ENCODE measurements at places on chromosomes 7 and 10. TPM values are rescaled to one million over a fixed set of nuclear protein-coding genes. Genes with fewer than 3 reads are reported as not detected.

DNA sequence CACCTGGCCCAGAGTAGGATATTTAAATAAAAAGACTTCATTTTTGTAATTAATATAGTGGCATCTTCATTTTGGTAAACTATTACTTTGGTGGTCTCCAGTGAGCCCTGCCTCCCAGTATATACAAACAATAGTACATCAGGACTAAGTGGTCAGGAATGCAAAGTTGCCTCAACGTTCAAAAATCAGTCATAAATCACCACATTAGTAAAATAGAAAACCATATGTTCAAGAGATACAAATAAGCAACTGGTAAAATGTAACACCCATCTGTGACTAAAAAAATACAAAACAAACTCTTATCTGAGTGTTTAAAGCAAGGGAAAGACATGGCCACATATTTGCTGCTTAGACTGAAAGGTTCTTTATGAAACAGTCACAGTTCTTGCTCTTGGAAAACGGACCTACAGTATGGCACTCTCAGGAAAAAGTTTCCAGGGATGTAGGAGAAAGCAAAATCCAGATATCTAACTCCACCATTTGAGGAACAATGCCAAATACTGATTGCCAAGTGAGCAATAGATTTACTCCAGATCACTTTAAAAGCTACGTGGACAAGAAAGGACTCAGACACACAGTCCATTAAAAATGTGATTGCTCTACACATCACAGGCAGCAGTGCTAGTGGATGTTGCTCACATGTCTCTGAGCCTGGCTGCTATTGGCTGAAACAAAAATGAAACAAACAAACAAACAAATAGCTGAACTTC is 15.1 kb upstream of the RHOBTB1 start:
- H3K27me3 ChIP-seq: no peaks in the 10 kb centered on the region
- peaks cover 10% of the 10 kb centered on the region for H3K4me1 ChIP-seq
- H3K27ac ChIP-seq: no peak overlapping the region
- H3K36me3 ChIP-seq: no peaks in the 10 kb centered on the region
- no peak overlapping the region for H3K4me3 ChIP-seq

DNA sequence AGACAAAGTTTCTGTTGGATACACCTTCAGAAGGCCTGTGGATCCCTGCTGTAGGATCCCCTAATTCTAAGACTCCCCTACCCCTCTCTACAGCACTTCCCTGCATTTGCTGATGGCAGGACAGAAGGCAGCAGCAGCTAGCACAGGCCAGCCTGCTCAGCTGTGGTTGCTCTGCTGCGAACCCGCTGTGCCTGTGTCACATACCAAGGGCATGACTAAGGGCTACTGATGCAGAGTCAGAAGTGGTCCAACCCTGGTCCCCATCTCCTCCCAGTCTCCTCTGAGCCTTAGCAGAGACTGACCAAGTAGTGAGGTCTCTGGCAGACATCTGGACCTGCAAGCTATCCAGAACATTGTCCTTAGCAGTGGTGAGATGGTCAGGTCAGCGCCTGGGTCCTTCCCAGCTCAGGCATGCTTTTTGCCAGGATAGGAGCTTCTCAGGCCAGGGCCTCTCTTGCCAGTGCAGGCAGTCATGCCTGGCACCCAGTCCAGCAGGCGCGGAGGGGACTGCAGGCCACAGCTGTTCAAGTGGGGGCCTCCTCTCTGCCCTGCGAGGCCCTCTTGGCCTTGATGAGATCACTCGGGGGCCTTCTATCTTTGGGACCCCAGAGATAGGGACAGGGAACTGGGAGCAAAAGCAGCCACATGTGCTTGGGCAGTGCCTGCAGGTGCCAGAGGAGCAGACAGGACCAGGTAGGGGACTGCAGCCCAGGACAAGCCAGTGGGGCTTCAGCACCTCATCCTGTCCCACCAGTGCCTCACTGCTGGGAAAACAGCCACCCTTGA is 146.4 kb downstream of the ZNF248 start:
- no peak overlapping the region for H3K4me3 ChIP-seq
- no peak overlapping the region for H3K27ac ChIP-seq
- H3K4me1 ChIP-seq: no peaks in the 10 kb centered on the region
- H3K27me3 ChIP-seq: no peaks in the 10 kb centered on the region
- no peaks in the 10 kb centered on the region for H3K36me3 ChIP-seq

- no peaks in the 10 kb centered on the region for H3K27me3 ChIP-seq
- H3K27ac ChIP-seq: no peak overlapping the region
- no peak for DNase-seq
- H3K4me1 ChIP-seq: peaks cover 18% of the 10 kb centered on the region
Observed at GRCh38 chr7:43888993-43889945, 17.1 kb downstream of the URGCP start.

- H3K36me3 ChIP-seq: no peaks in the 10 kb centered on the region
- H3K4me3 ChIP-seq: no peak overlapping the region
- H3K4me1 ChIP-seq: no peaks in the 10 kb centered on the region
- peaks cover 9% of the 10 kb centered on the region for H3K27me3 ChIP-seq
- no peak overlapping the region for H3K27ac ChIP-seq
Observed at GRCh38 chr10:130770018-130770630, 541.4 kb downstream of the TCERG1L start.

- no peaks in the 10 kb centered on the region for H3K36me3 ChIP-seq
- H3K27ac ChIP-seq: no peak overlapping the region
- H3K4me3 ChIP-seq: no peak overlapping the region
- no peaks in the 10 kb centered on the region for H3K4me1 ChIP-seq
- no peaks in the 10 kb centered on the region for H3K27me3 ChIP-seq
- DNase-seq: no peak
Observed at GRCh38 chr7:26842897-26843296, 21.5 kb downstream of the SKAP2 start.

DNA sequence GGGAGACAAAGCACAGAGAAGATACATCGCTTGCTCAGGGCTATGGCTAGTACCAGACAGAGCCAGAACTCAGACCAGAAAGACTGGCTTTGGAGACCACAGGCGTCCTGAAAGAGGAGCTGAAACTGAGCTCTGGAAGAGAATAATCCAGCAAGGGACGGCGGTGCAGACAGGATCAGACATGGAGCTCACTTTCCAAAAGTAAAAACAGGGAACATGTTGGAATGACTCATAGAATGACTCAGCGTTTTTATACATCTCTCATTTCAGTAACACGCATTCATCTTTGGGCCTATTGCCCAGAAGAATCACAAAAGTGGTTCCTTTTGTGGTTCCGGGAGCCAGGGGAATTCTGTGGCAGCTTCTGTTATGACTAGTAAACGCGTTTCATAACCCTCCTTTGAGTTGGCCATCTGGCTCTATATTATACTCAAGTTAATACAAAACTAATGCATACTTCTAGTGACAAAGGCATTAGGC is 37.2 kb downstream of the PLEKHS1 start:
- H3K27me3 ChIP-seq: no peaks in the 10 kb centered on the region
- DNase-seq: no peak
- no peaks in the 10 kb centered on the region for H3K36me3 ChIP-seq
- no peak overlapping the region for H3K27ac ChIP-seq
- no peaks in the 10 kb centered on the region for H3K4me1 ChIP-seq
- no peak overlapping the region for H3K4me3 ChIP-seq

GRCh38 chr7:14622559-14622958 is 280.0 kb downstream of the DGKB start:
- DNase-seq: no peak
- H3K27me3 ChIP-seq: no peaks in the 10 kb centered on the region
- no peaks in the 10 kb centered on the region for H3K4me1 ChIP-seq
- H3K27ac ChIP-seq: no peak overlapping the region
- no peak overlapping the region for H3K4me3 ChIP-seq

DNA sequence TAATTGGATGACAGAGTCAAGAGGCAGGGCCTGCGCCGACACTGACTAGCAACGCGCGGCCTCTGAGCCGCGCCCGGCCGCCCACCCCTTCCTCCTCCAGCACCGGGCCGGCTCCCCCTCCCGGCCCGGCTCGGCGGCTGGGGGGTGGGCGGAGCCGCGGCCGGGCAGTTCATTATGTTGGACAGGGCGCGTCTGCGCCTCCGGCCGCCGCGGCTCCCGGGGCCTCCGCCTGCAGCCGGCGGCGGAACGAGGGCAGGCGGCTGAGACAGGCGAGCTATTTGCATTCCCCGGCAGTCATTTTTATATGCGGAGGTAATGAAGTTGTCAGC is 106.7 kb downstream of the SNX10 start:
- H3K27me3 ChIP-seq: peaks cover 35% of the 10 kb centered on the region
- no peaks in the 10 kb centered on the region for H3K36me3 ChIP-seq

DNA sequence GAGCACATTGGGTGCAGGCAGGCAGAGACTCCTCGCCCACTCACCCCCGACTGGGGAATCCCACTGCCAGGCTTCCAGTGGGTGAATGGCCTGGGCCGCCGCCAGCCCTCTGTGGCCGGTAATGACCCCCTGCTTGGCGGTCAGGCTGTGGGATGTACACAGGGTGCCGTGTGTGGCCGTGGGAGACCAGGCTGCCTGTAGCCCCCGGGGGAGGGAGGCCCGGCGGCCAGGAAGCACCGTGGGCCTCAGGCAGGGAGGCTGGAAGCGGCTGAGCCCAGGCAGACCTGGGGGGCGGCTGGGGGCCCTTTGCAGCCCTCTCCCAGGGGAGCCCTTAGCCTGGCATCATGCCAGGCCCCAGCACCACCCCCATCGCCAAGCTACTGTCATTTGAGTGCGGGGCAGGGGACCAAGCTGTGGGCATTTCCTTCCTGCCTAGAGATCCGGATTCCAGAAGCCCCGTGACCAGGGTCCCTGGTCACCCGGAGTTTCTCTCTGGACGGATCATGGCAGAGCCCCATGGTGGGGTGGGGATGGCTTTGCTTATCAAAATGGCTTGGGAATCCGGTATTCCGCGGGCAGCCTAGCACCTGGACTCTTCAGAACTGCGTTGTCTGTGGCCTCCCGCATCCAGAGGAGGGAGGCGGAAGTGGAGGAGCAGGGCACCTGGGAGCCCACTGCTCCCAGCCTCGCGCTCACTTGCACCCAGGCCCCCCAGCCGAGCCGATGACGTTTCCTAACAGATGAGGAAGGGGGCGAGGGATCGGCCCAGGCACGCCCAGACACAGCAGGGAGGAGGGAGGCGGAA is 1.1 kb downstream of the TTYH3 start:
- H3K36me3 ChIP-seq: no peaks in the 10 kb centered on the region
- H3K27ac ChIP-seq: peak overlapping the region; percentile 82
- peak overlapping the region; percentile 79 for H3K4me3 ChIP-seq
- H3K4me1 ChIP-seq: peaks cover 46% of the 10 kb centered on the region
- DNase-seq: peak; percentile 89
- no peaks in the 10 kb centered on the region for H3K27me3 ChIP-seq

DNA sequence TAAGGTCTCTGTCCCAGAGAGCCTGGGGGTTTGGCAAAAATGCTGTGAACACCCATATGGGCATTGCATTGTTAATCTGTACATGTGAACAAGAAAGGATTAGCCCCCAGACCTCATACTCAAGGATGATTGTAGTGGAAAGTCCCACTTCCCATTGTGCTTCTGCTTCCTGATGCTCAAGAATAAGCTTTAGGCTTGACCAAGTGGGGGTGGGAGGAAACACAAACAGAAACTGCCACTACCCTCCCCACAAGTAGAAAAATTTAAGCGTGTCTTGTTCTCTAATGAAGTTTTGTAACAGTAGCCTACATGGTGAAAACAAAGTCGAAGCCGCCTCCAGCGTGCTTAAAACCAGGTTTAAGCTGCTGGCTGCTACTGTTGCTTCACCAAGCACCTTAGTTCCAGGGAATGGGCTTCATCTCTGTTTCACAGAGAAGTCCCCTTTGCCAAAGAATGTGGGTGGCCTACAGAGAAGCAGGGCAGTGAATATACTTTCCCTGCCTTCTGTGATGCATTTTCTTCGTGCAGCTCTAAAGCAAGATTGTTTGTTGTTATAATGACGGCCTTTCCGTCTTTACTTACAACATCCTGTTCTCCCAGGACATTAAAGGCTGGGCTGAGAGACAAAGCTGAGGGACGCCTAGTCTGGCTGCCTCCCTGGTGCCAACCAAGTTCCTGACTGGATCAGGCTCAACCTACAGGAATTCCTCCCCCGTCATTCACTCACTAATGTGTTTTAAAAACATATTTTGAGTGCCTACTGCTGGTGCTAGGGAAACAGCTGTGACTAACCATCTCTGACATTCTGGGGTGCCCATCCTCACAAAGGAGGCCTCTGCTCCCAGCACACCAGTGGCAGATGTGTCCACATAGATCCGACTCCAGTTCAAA is 32.1 kb upstream of the CCSER2 start:
- H3K36me3 ChIP-seq: no peaks in the 10 kb centered on the region
- no peaks in the 10 kb centered on the region for H3K4me1 ChIP-seq
- H3K27ac ChIP-seq: no peak overlapping the region
- DNase-seq: no peak
- H3K27me3 ChIP-seq: no peaks in the 10 kb centered on the region
- H3K4me3 ChIP-seq: no peak overlapping the region

GRCh38 chr7:133300088-133300487 is 47.2 kb downstream of the EXOC4 start:
- no peaks in the 10 kb centered on the region for H3K36me3 ChIP-seq
- peaks cover 4% of the 10 kb centered on the region for H3K4me1 ChIP-seq
- no peak for DNase-seq
- no peaks in the 10 kb centered on the region for H3K27me3 ChIP-seq

GRCh38 chr10:17784688-17785087 is 24.5 kb upstream of the MRC1 start:
- H3K4me1 ChIP-seq: peaks cover 40% of the 10 kb centered on the region
- H3K4me3 ChIP-seq: no peak overlapping the region
- H3K36me3 ChIP-seq: no peaks in the 10 kb centered on the region
- no peak for DNase-seq

DNA sequence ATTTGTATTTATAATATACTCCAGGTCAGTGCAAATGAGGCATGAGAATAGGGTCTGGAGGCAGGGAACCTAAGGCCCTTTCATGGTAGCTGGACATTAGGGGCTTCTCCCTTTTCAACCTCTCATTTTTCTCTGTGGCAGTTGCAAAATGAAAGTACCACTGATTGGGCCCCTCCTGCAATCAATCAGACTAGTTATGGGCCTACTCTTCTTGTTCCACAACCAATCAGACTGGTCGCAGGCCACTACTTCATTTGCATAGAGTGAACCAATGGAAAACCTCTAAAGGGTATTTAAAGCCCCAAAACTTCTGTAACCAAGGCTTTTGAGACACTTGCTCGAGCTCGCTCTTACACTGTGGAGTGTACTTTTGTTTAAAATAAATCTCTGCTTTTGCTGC is 10.0 kb upstream of the PRPS1L1 start:
- no peaks in the 10 kb centered on the region for H3K27me3 ChIP-seq
- no peak overlapping the region for H3K27ac ChIP-seq
- no peak for DNase-seq
- no peaks in the 10 kb centered on the region for H3K36me3 ChIP-seq

- no peaks in the 10 kb centered on the region for H3K36me3 ChIP-seq
- H3K27me3 ChIP-seq: no peaks in the 10 kb centered on the region
- H3K4me3 ChIP-seq: no peak overlapping the region
- H3K4me1 ChIP-seq: no peaks in the 10 kb centered on the region
Observed at GRCh38 chr10:30765616-30766015, 136.1 kb upstream of the LYZL2 start.

- no peak overlapping the region for H3K4me3 ChIP-seq
- no peaks in the 10 kb centered on the region for H3K4me1 ChIP-seq
- no peak overlapping the region for H3K27ac ChIP-seq
- no peaks in the 10 kb centered on the region for H3K36me3 ChIP-seq
- no peak for DNase-seq
- no peaks in the 10 kb centered on the region for H3K27me3 ChIP-seq
Observed at GRCh38 chr7:84040355-84040754, 154.2 kb downstream of the SEMA3A start.

TCERG1L gene
- polyA plus RNA-seq: 0.11 TPM

TMEM229A gene
- not detected for polyA plus RNA-seq

TMEM184A gene
- 0.09 TPM for polyA plus RNA-seq

PLXNA4 gene
- 0.38 TPM for polyA plus RNA-seq

ARHGAP21 gene
- polyA plus RNA-seq: 7.6 TPM

DENND11 gene
- polyA plus RNA-seq: 7.9 TPM

All from spleen (tissue), 13 donors.